ENCODE measurements at places on chromosomes 7 and 10. TPM values are rescaled to one million over a fixed set of nuclear protein-coding genes. Genes with fewer than 3 reads are reported as not detected.

Gene ATP6V0A4
- not detected for total RNA-seq

GRCh38 chr10:121317374-121317773 is 280.9 kb downstream of the FGFR2 start:
- DNase-seq, result no peak

Gene IQUB
- total RNA-seq, result 0.05 TPM

GRCh38 chr10:4981722-4982471 is 18.7 kb downstream of the AKR1C1 start:
- no peak for DNase-seq

DNA sequence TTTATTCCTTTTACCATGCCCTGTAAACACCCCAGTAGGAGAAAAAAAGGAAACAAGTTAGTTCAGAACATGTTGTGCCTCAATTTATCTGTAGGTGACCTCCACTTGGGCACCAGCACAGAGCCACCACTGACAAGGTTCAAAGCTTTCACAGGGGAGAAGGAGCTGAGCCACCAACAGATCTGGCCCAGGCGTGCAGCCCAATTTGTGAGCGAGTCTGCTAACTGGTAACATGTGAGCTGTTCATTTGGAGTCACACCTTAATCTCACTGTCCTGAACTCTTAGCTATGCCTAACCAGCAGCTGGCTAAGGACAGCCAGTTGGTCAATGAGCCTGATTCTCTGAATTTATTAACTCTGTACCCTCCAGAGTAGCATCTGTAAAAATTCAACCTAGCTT is 78.4 kb upstream of the CAMK2B start:
- no peak for DNase-seq

DNA sequence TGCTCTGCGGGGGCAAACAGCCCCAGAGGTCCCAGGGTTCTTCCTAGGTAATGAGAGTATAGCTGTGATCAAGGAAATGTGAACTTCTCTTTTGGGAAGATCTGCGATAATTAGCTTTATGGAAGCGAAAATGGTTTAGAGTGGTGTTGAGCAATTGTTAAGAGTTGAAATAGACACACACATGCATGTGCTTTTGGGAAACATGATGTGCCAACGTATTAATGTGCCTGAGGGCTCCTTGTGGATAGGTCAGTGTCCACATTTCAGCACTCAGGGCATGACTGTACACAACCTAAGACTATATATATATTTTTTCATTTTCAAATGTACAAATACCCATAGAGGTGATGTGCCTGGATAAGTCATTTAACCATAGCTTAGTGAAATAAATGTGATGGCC is 67.0 kb downstream of the GSDME start:
- DNase-seq, result no peak
